Stimulated activated CD8-positive, alpha-beta memory T cell treated with anti-CD3 and anti-CD28 coated beads, Interleukin-15, amount 100 ng/mL, for 48 hours (primary cell): ENCODE measurements at places on chromosomes 2 and 18.

GRCh38 chr2:8598295-8599165 lies 83.3 kb upstream of the ID2 start:
- no peak for DNase-seq

DNA sequence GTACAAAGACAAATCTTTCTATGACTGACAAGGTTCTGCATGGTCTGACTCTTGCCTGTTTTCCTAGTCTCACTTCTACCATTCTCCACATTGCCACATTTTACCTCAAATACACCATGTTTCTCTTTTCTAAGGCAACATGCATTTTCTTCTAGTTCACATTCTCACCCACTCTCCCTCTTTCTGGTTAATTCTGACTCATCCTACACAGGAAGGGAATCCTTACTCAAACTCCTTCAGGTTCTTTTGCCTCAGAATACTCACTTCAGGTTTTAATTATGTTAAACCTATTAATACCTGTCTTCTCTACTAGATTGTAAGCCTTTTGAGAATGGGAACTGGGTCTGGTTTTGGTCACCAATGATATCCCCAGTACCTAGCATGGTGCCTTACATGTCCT lies 47.2 kb downstream of the MAP2 start:
- DNase-seq = no peak

GRCh38 chr2:232458661-232459418 lies 2.9 kb downstream of the ALPI start:
- DNase-seq = no peak

DNA sequence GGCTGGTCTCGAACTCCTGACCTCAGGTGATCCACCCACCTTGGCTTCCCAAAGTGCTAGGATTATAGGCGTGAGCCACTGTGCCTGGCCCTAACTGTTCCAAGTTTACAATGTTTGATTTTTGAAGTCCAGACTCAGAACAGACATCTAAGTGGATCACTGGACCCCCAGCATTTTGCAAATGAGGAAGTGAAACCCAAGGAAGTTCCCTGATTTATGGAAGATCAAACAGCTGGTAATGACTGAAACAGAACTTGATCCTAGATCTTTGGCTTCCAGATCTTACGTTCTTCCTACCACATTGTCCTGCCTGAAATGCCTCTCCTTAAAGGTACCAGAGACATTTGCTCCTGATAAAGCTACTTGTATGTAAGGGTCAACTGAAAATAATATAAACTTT lies 58.3 kb upstream of the NCOA1 start:
- DNase-seq = no peak

DNA sequence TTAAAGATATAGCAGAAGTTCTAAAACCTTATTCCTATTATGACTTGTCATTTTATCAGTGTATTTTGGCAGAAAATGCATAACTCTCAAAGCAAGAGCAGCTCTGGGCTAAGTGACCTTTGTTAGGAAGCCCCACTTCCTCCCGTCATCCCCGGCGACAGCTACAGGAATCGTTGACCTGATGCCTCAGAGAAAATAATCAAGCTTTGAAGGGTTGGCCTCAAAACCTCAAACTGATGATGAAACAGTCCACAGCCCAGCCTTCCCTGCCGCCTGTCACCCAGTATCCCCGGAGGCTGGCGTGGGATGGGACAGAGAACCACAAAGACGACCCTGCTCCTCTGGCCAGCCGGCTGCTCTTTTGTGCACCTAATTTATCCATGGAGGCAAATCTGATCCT lies 65.3 kb downstream of the KCNF1 start:
- no peak for DNase-seq
